PC-9 (cell line): ENCODE measurements at places on chromosomes 5 and 9. TPM values are rescaled to one million over a fixed set of nuclear protein-coding genes. Genes with fewer than 3 reads are reported as not detected.

RFESD gene
- 4.6 and 5.0 TPM in 2 replicates for total RNA-seq

ALAD gene
- 33.3 and 42.7 TPM in 2 replicates for total RNA-seq

FAT2 gene
- total RNA-seq = 0.28 and 0.48 TPM in 2 replicates

SLC6A18 gene
- total RNA-seq = not detected in 2 replicates

ARHGEF28 gene
- total RNA-seq = 62.5 and 77.5 TPM in 2 replicates

BICD2 gene
- 40.0 and 40.6 TPM in 2 replicates for total RNA-seq

NIPSNAP3A gene
- 19.8 and 21.4 TPM in 2 replicates for total RNA-seq

AHRR gene
- total RNA-seq = 7.2 and 13.6 TPM in 2 replicates

- H3K36me3 ChIP-seq = peaks cover 27% of the 10 kb centered on the region; the same call in 1 of the 2 replicates
- no peak overlapping the region for H3K4me3 ChIP-seq
- no peaks in the 10 kb centered on the region for H3K4me1 ChIP-seq
- H3K27ac ChIP-seq = no peak overlapping the region
- no peaks in the 10 kb centered on the region for H3K27me3 ChIP-seq
These were observed 49.0 kb downstream of the FAM78A start for GRCh38 chr9:131227112-131227958.

- H3K27ac ChIP-seq = no peak overlapping the region
- H3K4me1 ChIP-seq = peaks cover 40% of the 10 kb centered on the region
- H3K27me3 ChIP-seq = no peaks in the 10 kb centered on the region
These were observed 48.5 kb downstream of the MFAP3 start for GRCh38 chr5:154087260-154087659.

DNA sequence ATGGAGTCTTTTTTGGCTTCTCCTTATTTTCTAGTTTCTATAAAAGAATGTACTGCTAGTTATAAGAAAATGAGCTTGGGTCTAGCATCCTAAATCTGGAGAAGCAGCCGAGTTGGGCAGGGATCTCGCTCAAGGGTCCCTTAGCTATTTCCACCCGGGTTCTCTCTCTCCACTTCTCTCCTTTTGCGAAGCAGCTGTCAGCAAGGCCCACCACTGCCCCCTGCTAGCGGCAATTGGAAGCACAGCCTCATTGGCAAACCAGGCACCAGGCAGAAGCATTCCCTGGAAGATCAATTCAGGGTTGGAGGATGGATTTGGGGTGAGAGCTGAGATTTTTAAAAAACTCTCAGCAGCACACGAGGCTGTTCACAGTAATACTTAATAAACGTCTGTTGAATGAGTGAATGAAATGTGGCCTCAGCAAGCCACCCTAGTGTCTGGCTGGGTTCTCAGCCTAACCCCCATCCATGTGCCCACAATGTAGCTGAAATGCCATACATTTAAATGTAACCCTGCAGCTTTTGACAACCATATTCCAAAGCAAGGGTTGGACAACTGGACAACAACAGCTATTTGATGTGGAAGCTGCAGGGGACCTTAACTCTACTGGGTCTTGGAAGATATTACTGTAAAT, 34.6 kb upstream of the TNIP1 start:
- no peaks in the 10 kb centered on the region; the same call in 1 of the 2 replicates for H3K4me1 ChIP-seq
- no peak overlapping the region for H3K27ac ChIP-seq
- no peaks in the 10 kb centered on the region for H3K27me3 ChIP-seq
- DNase-seq = peak; percentile 50
- H3K4me3 ChIP-seq = no peak overlapping the region
- no peaks in the 10 kb centered on the region for H3K36me3 ChIP-seq

- H3K27me3 ChIP-seq = no peaks in the 10 kb centered on the region
- DNase-seq = no peak
- no peak overlapping the region for H3K27ac ChIP-seq
- no peak overlapping the region for H3K4me3 ChIP-seq
- no peaks in the 10 kb centered on the region for H3K4me1 ChIP-seq
These were observed 14.5 kb upstream of the SPINK7 start for GRCh38 chr5:148297731-148298130.

DNA sequence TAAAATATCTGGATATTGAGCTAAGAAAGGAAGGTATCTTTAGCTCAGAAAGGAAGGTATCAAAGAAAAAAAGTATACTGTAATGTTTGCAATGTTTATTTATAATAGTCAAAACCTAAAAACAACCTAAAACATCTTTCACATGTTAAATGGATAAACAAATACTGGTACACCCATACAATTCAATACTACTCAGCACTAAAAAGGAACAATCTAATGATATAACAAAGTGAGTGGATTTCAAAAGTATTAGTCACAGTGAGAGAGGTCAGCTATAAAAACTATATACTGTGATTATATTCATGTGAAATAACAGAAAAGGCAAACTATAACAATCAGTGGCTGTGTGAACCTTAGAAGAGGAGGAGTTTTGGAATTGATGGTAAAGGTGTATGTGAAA, 455.0 kb upstream of the FTMT start:
- no peak overlapping the region for H3K27ac ChIP-seq
- H3K27me3 ChIP-seq = no peaks in the 10 kb centered on the region
- DNase-seq = no peak
- H3K4me1 ChIP-seq = no peaks in the 10 kb centered on the region

GRCh38 chr5:178403956-178404600, 171.5 kb upstream of the PHYKPL start:
- H3K36me3 ChIP-seq = no peaks in the 10 kb centered on the region
- no peak overlapping the region for H3K4me3 ChIP-seq
- no peak overlapping the region for H3K27ac ChIP-seq

GRCh38 chr5:138926688-138927448, 51.7 kb upstream of the LRRTM2 start:
- peaks cover 42% of the 10 kb centered on the region for H3K36me3 ChIP-seq
- H3K27ac ChIP-seq = no peak overlapping the region
- no peak for DNase-seq
- H3K27me3 ChIP-seq = no peaks in the 10 kb centered on the region
- no peaks in the 10 kb centered on the region for H3K4me1 ChIP-seq

- no peaks in the 10 kb centered on the region for H3K27me3 ChIP-seq
- H3K4me3 ChIP-seq = no peak overlapping the region
- H3K27ac ChIP-seq = no peak overlapping the region
- H3K4me1 ChIP-seq = no peaks in the 10 kb centered on the region
- H3K36me3 ChIP-seq = no peaks in the 10 kb centered on the region
- no peak for DNase-seq
These were observed 491.9 kb downstream of the PDE4D start for GRCh38 chr5:59401637-59402036.

- no peak overlapping the region for H3K4me3 ChIP-seq
- peaks cover 59% of the 10 kb centered on the region for H3K4me1 ChIP-seq
- H3K36me3 ChIP-seq = no peaks in the 10 kb centered on the region
- H3K27ac ChIP-seq = peak overlapping the region; percentile 0; the same call in 1 of the 2 replicates
- DNase-seq = no peak
These were observed 46.2 kb upstream of the LIFR start for GRCh38 chr5:38602641-38603040.

DNA sequence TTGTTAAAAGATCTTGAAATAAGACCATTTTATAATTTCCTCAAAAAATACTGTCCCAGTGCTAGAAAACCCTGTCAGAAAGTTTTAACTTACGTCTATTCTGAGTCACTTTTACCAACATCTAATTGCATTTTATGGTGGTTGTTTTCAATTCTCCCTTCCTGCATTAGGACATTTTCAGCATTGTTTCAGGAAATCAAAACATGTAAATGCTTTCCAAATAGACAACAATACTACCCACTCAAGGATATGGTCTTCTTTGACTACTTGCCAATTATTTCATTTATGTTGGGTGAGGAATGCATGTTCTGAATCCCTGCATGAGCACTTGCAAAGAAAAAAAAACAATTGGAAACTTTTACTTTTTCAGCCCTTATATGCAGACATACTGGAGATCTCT, 284.6 kb upstream of the PDE4D start:
- no peak overlapping the region for H3K4me3 ChIP-seq
- no peak overlapping the region for H3K27ac ChIP-seq
- no peaks in the 10 kb centered on the region for H3K36me3 ChIP-seq
- DNase-seq = no peak
- no peaks in the 10 kb centered on the region for H3K4me1 ChIP-seq
- H3K27me3 ChIP-seq = no peaks in the 10 kb centered on the region

DNA sequence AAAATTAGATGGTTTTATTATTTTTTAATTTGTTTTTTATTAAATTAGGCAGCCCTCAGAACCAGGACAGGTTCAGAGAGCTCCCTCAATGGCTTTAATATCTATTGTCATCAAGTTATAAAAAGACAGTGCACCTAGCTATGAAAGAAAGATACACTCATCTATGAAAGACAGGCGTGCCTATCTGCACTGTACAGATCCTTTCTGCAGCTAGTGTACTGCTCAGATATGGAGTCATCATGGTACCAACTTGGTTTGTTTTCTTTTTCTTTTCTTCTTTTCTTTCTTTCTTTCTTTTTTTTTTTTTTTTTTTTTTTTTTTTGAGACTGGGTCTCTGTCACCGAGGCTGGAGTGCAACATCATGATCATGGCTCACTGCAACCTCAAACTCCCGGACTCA, 54.8 kb upstream of the GPBP1 start:
- no peaks in the 10 kb centered on the region for H3K27me3 ChIP-seq
- H3K4me1 ChIP-seq = no peaks in the 10 kb centered on the region
- DNase-seq = no peak
- no peak overlapping the region for H3K27ac ChIP-seq

DNA sequence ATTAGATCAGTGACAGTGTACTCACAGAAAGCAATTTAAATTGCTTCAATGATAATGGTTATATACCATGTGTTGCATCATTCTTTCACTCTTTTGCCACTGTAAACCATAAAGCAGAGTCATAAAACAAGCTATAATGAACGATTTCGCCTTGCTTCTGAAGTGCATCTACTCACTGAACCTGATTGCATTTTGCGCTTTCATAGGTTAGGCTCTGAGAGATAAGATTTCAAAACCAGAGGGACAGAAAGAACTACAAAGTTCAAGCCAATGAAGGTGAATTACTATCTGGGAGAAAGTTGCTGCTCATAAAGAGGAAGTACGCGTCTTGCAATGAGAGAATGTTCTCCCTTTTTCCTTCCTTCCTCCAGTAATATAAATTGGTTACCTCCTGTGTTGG, 412.7 kb downstream of the CETN3 start:
- no peaks in the 10 kb centered on the region for H3K27me3 ChIP-seq
- DNase-seq = no peak

- H3K36me3 ChIP-seq = no peaks in the 10 kb centered on the region
- H3K27me3 ChIP-seq = no peaks in the 10 kb centered on the region
These were observed 71.5 kb downstream of the DOCK8 start for GRCh38 chr9:286071-286740.

DNA sequence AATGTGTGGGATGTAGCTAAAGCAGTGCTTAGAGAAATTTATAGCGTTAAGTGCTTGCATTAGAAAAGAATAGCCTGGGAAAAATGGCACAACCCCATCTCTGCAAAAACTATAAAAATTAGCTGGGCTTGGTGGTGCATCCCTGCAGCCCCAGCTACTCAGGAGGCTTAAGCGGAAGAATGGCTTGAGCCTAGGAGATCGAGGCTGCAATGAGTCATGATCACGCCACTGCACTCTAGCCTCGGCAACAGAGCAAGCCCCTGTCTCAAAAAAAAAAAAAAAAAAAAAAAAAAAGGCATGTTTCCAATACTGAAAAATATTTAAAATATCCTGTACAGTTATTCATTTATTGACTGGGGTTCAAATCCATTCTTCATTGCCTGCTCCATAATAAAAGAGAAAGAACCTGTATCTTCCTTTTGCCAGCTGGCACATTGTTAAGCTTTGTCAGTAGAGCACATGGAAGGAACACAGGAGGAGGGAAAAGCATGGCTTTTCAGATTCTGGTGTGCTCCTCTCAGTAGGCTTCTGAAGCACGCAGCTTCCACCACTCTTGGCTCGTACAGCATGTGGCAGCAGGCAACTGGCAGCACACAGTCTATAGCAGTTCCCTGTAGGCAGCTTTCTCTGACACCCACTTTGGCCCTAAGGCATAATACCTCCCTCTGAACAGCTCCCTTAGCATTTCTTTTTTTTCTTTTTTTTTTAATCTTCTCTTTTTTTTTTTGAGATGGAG, 73.5 kb downstream of the TRIM36 start:
- no peak overlapping the region for H3K4me3 ChIP-seq
- no peaks in the 10 kb centered on the region for H3K4me1 ChIP-seq
- H3K36me3 ChIP-seq = no peaks in the 10 kb centered on the region
- DNase-seq = no peak
- no peaks in the 10 kb centered on the region for H3K27me3 ChIP-seq

DNA sequence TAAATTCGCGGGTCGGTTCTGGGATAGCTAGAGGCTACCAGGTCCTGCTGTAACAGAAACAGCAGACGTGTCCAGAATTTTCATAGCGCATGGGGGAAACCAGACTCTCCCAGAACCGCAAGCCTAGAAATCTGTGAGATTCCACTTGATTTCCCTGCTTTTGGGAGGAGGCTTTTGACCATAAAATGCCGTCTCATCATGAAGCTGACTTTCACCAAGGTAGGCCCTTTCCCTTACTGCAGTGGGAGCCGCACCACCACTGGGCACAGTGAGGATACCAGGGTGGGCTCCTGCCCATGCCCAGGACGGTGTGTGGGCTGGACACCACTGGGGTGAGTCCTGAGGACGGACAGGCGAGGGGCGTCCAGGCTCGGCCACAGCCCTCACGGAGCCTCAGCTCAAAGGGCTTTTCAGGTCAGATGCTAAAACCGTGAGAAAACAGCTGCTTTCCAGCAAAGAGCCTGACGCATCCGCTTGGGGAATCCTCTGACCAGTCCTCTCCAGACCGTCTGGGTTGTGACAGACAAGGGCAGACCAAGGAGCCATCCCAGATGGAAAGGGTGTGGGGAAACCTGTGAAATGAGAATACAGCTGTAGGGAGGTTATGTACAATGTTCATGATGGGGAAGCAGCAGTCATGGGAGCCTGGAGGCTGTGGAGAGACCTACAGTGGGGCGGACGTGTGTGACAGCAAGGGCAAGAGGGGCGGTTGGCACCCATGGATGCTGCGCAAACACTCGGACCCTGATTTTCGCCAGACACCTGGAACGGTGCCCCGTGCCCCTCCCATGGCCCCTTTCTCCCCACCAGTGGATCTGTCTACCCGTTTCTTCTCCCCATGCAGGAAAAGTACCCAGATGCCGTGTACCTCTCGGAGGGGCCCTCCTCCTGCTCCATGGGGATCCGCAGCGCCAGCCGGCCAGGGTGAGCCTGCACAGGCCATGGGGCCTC, 59.2 kb downstream of the IPPK start:
- H3K36me3 ChIP-seq = no peaks in the 10 kb centered on the region; the same call in 1 of the 2 replicates
- H3K27me3 ChIP-seq = no peaks in the 10 kb centered on the region
- H3K4me3 ChIP-seq = no peak overlapping the region
- no peak for DNase-seq

- no peak for DNase-seq
- H3K27ac ChIP-seq = no peak overlapping the region
- H3K27me3 ChIP-seq = no peaks in the 10 kb centered on the region
- no peaks in the 10 kb centered on the region for H3K36me3 ChIP-seq
These were observed 451.0 kb upstream of the TUSC1 start for GRCh38 chr9:26129217-26129616.

GRCh38 chr5:139438707-139439012, 665 bp downstream of the DNAJC18 start:
- H3K4me3 ChIP-seq = peak overlapping the region; percentile 91
- no peaks in the 10 kb centered on the region for H3K27me3 ChIP-seq
- H3K4me1 ChIP-seq = peaks cover 11% of the 10 kb centered on the region
- H3K27ac ChIP-seq = no peak overlapping the region

DNA sequence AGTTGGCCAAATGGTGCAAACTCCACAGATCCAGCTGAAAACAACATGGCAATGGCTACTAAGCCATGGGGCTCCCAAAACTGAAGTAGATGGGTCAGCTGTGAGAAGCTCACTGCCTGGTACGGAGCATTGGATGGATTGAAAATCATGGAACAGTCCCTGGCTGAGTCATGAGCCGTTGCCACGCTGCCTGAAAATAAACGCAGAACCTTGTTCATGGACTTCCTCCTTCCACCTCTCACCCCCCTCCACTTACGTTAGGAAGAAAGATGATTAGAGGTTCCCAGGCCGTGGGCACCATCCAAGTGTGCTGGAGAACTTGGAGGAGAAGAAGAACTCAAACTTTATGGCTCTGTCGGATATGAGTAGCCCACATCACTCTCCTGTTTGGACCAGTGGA, 6.8 kb upstream of the DIPK1B start:
- H3K27ac ChIP-seq = no peak overlapping the region
- H3K4me3 ChIP-seq = no peak overlapping the region
- no peaks in the 10 kb centered on the region for H3K4me1 ChIP-seq
- DNase-seq = no peak
- no peaks in the 10 kb centered on the region for H3K36me3 ChIP-seq
